ENCODE measurements at places on chromosomes 2 and 18.

DNA sequence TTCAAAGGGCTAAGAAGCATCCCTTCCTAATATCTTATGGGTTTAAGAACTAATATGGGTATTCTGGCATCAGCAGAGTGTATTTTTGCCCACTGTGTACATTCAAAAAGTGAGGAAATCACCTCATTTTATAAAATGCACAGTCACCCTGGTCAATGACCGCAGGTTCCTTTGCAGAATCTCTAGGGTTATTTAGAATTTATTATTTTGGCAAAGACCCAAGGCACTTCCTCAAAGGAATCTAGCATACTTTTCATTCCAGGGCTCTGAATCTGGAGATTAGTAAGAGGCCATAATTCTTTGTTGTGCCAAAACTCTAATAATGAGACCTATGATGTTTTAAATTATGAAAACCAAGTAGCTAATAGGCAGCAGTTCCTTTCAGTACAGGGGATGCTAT, 27.2 kb upstream of the CDH2 start:
- H3K27me3 ChIP-seq, result no peaks in the 10 kb centered on the region
- H3K4me3 ChIP-seq, result no peak overlapping the region
- no peaks in the 10 kb centered on the region for H3K36me3 ChIP-seq
- DNase-seq, result no peak
- H3K27ac ChIP-seq, result no peak overlapping the region

GRCh38 chr2:72524071-72524470, 301.8 kb downstream of the EXOC6B start:
- no peaks in the 10 kb centered on the region for H3K36me3 ChIP-seq
- no peaks in the 10 kb centered on the region for H3K27me3 ChIP-seq
- no peak overlapping the region for H3K27ac ChIP-seq
- H3K4me3 ChIP-seq, result no peak overlapping the region

DNA sequence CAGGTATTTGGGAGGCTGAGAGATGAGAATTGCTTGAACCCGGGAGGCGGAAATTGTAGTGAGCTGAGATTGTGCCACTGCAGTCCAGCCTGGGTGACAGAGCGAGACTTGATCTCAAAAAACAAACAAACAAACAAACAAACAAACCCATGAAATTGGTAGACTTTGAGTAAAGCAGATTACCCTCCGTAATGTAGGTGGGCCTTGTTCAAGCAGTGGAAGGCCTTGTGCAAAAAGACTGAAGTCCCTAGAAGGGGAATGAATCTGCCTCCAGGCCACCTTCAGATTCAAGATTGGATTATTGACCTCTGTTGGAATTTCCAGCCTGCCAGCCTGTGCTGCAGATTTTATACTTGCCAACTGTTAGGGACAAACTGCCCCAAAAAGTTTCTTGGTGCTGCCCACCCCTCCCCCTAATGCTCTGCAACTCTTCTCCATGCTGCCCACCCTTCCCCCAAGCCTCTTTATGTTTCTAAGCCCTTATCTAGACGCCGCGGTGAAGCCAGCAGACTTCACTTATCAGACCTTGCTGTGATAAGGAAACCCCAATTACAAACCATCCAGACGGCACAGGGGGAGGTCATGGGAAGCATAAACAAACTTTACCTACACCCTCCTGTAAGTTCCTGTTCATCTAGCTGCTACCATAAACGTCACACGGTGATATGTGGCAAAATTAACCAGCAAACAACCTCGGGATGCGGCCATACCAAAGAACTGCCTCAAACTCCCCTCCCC, 17.0 kb downstream of the CYP27A1 start:
- H3K4me3 ChIP-seq, result no peak overlapping the region
- no peaks in the 10 kb centered on the region for H3K36me3 ChIP-seq
- DNase-seq, result no peak
- H3K27ac ChIP-seq, result no peak overlapping the region
- H3K27me3 ChIP-seq, result peaks cover 43% of the 10 kb centered on the region

- peaks cover 42% of the 10 kb centered on the region for H3K4me1 ChIP-seq
- H3K27ac ChIP-seq, result peak overlapping the region; percentile 81
- H3K4me3 ChIP-seq, result peak overlapping the region; percentile 78
These were observed 46.9 kb downstream of the DNMT3A start for GRCh38 chr2:25294573-25295462.

GRCh38 chr2:86174445-86174844, 20.8 kb downstream of the IMMT start:
- no peak overlapping the region for H3K27ac ChIP-seq
- no peak for DNase-seq
- no peak overlapping the region for H3K4me3 ChIP-seq
- peaks cover 21% of the 10 kb centered on the region for H3K4me1 ChIP-seq

GRCh38 chr2:155178921-155179320, 480.4 kb downstream of the KCNJ3 start:
- H3K4me3 ChIP-seq, result no peak overlapping the region
- H3K27ac ChIP-seq, result no peak overlapping the region
- H3K27me3 ChIP-seq, result no peaks in the 10 kb centered on the region
- no peaks in the 10 kb centered on the region for H3K4me1 ChIP-seq
- no peaks in the 10 kb centered on the region for H3K36me3 ChIP-seq
- DNase-seq, result no peak

- no peak overlapping the region for H3K27ac ChIP-seq
- DNase-seq, result no peak
- no peaks in the 10 kb centered on the region for H3K4me1 ChIP-seq
- H3K4me3 ChIP-seq, result no peak overlapping the region
- H3K27me3 ChIP-seq, result no peaks in the 10 kb centered on the region
- no peaks in the 10 kb centered on the region for H3K36me3 ChIP-seq
These were observed 80.2 kb downstream of the SLC8A1 start for GRCh38 chr2:40371525-40372282.

- H3K4me1 ChIP-seq, result no peaks in the 10 kb centered on the region
- no peaks in the 10 kb centered on the region for H3K36me3 ChIP-seq
- DNase-seq, result no peak
- no peak overlapping the region for H3K27ac ChIP-seq
- H3K27me3 ChIP-seq, result peaks cover 6% of the 10 kb centered on the region
These were observed 25.1 kb upstream of the ALK start for GRCh38 chr2:29946505-29946904.

GRCh38 chr2:160747501-160748170, 254.0 kb upstream of the RBMS1 start:
- no peaks in the 10 kb centered on the region for H3K36me3 ChIP-seq
- H3K27ac ChIP-seq, result no peak overlapping the region
- no peak for DNase-seq
- no peak overlapping the region for H3K4me3 ChIP-seq
- H3K27me3 ChIP-seq, result no peaks in the 10 kb centered on the region

- H3K27me3 ChIP-seq, result peaks cover 45% of the 10 kb centered on the region
- no peak for DNase-seq
- no peak overlapping the region for H3K27ac ChIP-seq
- H3K4me1 ChIP-seq, result no peaks in the 10 kb centered on the region
These were observed 152.1 kb downstream of the PXDN start for GRCh38 chr2:1591978-1592907.

- H3K27me3 ChIP-seq, result no peaks in the 10 kb centered on the region
- H3K4me3 ChIP-seq, result no peak overlapping the region
- H3K36me3 ChIP-seq, result no peaks in the 10 kb centered on the region
These were observed 269.2 kb upstream of the ZNF521 start for GRCh38 chr18:25621144-25621543.

GRCh38 chr2:67346718-67347407, 50.3 kb upstream of the ETAA1 start:
- no peaks in the 10 kb centered on the region for H3K4me1 ChIP-seq
- H3K27me3 ChIP-seq, result peaks cover 11% of the 10 kb centered on the region
- H3K36me3 ChIP-seq, result no peaks in the 10 kb centered on the region

- H3K36me3 ChIP-seq, result no peaks in the 10 kb centered on the region
- no peaks in the 10 kb centered on the region for H3K4me1 ChIP-seq
- no peak for DNase-seq
- peaks cover 3% of the 10 kb centered on the region for H3K27me3 ChIP-seq
- no peak overlapping the region for H3K4me3 ChIP-seq
- no peak overlapping the region for H3K27ac ChIP-seq
These were observed 77.6 kb downstream of the CCDC148 start for GRCh38 chr2:158378926-158379325.

- DNase-seq, result no peak
- H3K27me3 ChIP-seq, result no peaks in the 10 kb centered on the region
- no peak overlapping the region for H3K4me3 ChIP-seq
- H3K36me3 ChIP-seq, result no peaks in the 10 kb centered on the region
- no peak overlapping the region for H3K27ac ChIP-seq
These were observed 669.1 kb downstream of the ADCYAP1 start for GRCh38 chr18:1573732-1574131.

GRCh38 chr2:148948868-148949267, 73.8 kb downstream of the KIF5C start:
- H3K27ac ChIP-seq, result peak overlapping the region; percentile 44
- no peak for DNase-seq
- H3K4me1 ChIP-seq, result peaks cover 4% of the 10 kb centered on the region
- H3K27me3 ChIP-seq, result no peaks in the 10 kb centered on the region

GRCh38 chr2:15782769-15783294, 157.5 kb upstream of the MYCN start:
- peaks cover 3% of the 10 kb centered on the region for H3K27me3 ChIP-seq
- no peaks in the 10 kb centered on the region for H3K36me3 ChIP-seq
- no peak for DNase-seq

DNA sequence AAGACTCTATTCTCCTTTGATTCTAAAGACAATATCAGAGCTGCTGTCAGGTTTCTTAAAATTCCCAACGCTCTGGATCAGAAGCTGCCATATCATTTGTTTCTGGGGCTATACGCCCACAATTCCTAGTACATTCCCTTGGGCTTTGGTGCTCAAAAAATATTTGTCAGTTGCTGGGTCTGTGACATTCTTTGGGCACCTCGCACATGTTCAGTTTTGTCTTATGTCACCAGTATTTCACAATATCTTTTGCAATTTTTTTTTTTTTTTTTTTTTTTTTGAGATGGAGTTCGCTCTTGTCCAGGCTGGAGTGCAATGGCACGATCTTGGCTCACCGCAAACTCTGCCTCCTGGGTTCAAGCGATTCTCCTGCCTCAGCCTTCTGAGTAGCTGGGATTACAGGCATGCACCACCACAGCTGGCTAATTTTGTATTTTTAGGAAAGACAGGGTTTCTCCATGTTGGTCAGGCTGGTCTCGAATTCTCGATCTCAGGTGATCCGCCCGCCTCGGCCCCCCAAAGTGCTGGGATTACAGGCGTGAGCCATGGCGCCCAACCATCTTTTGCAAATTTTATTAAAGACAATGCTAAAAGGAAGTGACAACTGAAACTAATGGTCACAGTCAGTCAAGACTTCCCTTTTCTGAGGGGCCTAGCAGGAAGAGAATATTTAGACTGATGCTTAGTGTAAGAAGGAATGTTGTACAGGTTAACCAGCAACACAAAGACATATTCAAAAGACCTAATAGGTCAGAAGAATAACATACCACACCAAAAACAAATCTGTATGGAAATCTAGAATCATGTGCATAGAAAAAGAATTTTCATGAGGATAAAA, 6.8 kb downstream of the ZNF397 start:
- H3K4me1 ChIP-seq, result peaks cover 35% of the 10 kb centered on the region
- peak overlapping the region; percentile 31 for H3K4me3 ChIP-seq
- H3K27ac ChIP-seq, result peak overlapping the region; percentile 49
- DNase-seq, result no peak
- peaks cover 88% of the 10 kb centered on the region for H3K36me3 ChIP-seq
- H3K27me3 ChIP-seq, result no peaks in the 10 kb centered on the region

DNA sequence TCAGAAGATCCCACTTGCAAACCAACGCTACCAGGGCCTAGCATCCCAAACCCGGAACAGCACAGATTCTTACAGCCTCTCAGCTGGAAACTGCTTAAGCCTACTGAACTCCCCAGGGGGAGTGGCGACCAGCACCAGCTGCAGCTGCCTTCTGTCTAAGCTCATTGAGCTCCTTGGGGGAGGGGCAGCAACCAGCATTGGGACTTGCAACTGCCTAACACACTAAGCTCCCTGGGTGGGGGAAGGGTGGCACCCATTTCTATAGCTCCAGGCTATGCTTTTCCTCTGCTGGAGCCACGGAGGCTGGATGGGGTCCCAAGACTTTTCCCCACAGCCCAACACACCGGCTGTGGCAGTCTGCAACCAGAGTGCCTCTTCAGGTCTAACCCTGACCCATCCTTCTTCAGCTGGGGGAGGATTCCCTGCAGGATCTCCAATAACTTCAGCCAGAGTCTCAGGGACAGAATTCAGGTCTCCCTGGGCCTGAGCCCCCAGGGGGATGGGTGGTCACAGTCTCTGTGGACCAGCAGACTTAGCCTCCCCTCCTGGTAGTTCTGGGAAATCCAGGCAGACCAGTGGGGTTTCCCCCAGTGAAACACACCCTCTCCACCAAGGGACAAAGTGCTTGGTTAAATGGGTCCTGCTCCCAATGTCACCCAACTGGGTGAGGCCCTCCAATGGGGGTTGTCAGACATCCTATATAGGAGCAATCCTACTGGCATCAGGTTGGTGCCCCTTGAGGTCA, 45.9 kb upstream of the ITGA4 start:
- peaks cover 9% of the 10 kb centered on the region for H3K36me3 ChIP-seq
- H3K4me1 ChIP-seq, result peaks cover 56% of the 10 kb centered on the region
- peak overlapping the region; percentile 54 for H3K4me3 ChIP-seq

DNA sequence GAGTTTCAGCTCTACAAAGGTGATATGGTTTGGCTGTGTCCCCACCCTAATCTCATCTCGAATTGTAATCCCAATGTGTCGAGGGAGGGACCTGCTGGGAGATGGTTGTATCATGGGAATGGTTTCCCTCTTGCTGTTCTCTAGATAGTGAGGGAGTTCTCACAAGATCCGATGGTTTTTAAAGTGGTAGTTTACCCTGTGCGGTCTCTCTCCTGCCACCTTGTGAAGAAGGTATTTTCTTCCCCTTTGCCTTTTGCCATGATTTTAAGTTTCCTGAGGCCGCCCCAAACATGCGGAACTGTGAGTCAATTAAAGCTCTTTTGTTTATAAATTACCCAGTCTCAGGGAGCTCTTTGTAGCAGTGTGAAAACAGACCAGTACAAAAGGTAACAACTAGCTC, 306.0 kb downstream of the LRP1B start:
- no peaks in the 10 kb centered on the region for H3K4me1 ChIP-seq
- no peak overlapping the region for H3K4me3 ChIP-seq
- H3K27me3 ChIP-seq, result no peaks in the 10 kb centered on the region
- no peak overlapping the region for H3K27ac ChIP-seq
- no peaks in the 10 kb centered on the region for H3K36me3 ChIP-seq

- peaks cover 16% of the 10 kb centered on the region for H3K27me3 ChIP-seq
- no peak for DNase-seq
- peaks cover 5% of the 10 kb centered on the region for H3K4me1 ChIP-seq
- no peaks in the 10 kb centered on the region for H3K36me3 ChIP-seq
These were observed 130.0 kb upstream of the CTDP1 start for GRCh38 chr18:79549638-79550000.

GRCh38 chr2:37766106-37766505, 94.7 kb upstream of the CDC42EP3 start:
- H3K4me3 ChIP-seq, result no peak overlapping the region
- peaks cover 3% of the 10 kb centered on the region for H3K4me1 ChIP-seq
- H3K36me3 ChIP-seq, result peaks cover 6% of the 10 kb centered on the region
- no peak for DNase-seq
